ENCODE measurements at places on chromosomes 16 and 17.

GRCh38 chr17:39057701-39058206 is 90.6 kb upstream of the FBXO47 start:
- no peak for DNase-seq

- no peak for DNase-seq
Observed at GRCh38 chr16:17850581-17851250, 380.0 kb upstream of the XYLT1 start.

- no peak for DNase-seq
Observed at GRCh38 chr17:2402544-2402943, 1.7 kb upstream of the MNT start.

- no peak for DNase-seq
Observed at GRCh38 chr17:10077561-10078299, 120.7 kb downstream of the GAS7 start.

- no peak for DNase-seq
Observed at GRCh38 chr16:85552980-85553435, 60.1 kb upstream of the GSE1 start.

DNA sequence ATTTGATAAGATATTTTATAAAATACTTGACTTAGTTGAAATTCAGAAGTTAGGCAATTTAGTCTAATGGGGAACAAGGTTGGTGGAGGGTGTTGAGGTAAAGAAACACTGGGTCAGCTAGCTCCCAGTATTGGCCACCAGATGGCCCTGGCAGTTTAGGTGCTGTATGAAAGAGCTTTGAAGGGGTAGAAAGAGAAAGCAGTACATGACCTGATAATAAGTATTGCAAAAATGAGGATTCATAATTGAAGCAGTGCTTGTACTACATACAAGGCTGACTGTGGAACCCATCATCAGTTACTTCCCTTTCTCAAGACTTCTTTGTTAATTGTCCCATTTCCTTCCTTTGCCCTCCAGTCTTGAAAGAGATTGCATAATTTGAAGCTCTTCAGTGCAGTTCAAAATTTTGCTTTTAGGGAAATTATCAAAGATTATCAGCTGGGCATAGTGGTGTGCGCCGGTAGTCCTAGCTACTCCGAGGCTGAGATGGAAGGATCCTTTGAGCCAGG is 29.4 kb downstream of the TANC2 start:
- peak; percentile 5 for DNase-seq

DNA sequence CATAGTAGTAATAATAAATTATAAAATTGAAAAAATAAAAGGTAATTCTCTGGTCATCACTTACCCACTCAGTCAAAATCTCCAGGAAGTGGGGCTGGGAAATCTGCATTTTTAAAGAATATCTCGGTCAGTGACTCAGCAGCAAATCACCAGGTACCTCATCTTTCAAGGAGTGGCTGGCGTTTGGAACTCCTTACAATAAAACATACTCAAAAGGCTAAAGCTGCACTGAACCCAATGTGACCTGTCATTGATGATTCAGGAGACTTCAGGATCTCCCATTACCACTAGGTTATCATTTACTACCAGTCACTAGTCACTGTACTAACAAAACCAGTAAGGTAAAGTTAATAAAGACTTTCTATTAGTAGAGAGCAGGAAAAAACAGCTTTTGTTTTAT is 21.5 kb upstream of the RFFL start:
- no peak for DNase-seq

DNA sequence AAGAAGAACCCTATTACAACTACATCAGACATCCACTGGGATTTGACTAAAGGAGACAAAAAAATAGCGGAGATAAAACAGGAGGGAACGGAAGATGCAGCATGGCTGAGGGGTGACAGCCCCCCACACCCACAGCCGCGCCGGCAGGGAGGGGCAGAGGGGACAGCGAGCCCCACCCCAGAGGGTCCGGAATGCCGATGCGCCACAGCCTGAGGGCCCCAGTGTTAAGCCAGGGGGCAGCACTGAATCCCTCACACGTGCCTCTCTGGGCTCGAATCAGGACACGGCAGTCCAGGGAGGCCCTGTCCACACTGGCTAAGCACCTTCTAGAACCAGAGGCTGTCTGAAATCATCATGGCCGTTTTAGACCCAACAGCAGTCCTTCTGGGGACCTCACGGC is 18.8 kb downstream of the MAP1LC3B start:
- no peak for DNase-seq

DNA sequence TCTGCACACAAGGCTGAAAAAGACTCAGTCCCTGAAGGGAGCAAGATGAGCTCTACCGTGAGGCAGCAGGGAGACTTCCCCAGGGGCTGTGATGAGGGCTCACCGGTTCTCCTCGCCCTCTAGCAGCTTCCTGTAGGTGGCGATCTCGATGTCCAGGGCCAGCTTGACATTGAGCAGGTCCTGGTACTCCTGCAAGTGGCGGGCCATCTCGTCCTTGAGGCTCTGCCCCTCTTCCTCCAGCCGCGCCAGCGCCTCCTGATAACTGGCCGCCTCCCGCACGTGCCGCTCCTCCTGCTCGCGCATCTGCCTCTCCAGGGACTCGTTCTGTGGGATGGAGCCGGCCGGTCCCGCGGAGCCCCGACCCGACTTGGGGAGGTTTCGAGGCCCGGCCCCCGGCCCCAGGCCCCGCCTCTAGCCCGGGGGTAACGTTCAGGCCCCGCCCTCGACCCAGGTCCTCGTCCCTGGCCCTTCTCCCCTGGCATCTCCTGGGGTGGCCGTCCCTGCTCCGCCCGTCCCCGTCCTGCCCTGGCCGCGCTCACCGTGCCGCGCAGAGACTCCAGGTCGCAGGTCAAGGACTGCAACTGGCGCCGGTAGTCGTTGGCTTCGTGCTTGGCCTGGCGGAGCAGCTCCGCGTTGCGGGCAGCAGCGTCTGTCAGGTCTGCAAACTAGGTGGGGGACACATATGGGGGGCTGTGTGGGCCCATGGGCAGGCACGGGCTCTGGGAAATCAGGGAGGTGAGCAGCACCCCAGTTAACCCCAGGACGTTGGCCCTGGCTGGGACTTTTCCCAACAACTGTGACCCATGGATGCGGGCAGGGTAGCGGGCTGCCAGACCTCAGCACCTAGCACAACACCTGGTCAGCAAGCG is 3.9 kb downstream of the GFAP start:
- DNase-seq = peak; percentile 18

DNA sequence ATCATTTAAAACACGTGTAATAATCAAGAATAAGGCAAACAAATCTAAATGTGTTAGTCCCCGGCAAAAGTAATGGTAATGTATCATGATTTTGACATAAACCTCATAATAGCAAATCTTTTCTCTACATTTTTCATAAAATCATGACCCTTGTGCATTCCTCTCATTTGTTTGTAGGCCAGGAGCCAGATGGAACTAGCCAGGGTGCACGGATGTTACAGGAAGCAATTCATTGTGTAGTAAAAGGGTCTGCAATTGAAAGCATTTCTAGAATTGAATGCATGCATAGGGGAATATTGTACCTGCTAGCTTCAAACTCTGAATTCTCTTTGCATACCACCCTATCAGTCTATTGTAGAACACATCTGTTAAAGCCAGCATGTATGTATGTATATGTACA is 66.6 kb downstream of the CNTNAP4 start:
- DNase-seq = no peak

DNA sequence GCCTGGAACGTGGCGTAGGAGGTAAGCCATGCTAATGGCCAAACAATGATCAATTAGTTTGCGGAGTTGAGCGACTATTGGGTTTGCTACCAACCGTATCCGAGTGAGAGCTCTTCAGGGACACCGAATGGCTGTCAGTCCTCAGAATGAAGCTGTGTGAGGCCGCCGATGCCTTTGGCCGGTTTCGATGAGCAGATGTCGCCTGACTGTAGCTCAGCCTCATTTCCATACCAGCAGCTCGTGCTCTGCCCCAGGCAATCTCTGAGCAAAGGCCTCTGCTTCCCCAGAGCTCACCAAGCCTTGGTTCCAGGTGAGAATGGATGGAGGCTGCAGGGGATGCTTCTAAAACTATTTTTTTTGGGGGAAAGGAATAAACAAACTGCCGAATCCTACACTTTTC is 111.7 kb upstream of the HS3ST4 start:
- DNase-seq = no peak

DNA sequence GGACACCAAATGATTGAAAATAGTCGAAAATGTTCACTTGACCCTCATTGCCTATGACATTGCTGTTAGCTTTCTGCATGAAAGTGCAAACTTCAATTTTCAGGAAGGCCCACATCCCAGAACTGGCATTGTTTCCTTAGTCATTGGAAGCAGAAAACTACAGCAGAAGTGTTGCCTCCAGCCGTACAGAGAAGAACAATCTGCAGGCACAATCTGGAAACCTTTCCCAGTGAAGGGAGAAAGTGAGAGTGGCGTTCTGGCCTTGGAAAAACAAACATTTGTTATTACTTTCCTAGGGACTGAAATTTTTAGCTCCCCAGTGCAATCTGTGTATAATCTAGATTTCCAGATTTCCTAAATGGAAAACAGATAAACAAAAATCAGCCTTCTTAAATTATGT is 529.5 kb upstream of the RBFOX1 start:
- DNase-seq = no peak

DNA sequence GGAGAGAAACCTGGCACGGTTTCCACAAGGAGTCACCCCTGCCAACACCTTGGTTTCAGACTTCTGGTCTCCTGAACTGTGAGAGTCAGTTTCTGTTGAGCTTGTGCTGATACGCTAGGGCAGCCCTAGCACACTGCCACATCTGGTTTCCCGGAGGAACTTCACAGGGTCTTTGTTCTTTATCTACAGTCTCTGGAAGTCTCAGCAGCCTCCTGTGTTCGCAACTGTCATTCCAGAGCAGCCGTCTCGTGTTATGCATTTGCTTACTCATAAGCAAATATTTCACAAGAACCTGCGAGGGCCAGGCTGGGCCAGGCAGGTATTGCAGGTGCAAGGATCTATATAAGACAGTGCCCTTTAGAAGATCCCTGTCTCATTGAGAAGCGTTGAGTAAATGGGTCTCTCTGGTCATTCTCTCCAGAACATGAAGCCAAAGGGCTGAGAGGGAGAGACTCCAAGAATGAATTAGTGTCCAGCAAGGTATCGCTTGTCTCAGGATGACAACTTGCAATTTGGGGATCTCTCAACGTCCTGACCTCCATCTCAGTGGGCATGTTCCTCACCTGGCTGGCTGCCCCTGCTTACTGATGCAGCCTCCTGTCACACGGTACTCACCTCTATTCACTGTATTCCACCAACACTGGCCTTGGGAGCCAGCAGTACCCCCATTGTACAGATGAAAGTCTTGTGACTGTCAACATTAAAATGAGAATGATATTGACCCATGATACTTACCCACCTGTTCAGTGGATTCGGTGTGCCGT is 141.2 kb downstream of the WWOX start:
- DNase-seq = no peak

DNA sequence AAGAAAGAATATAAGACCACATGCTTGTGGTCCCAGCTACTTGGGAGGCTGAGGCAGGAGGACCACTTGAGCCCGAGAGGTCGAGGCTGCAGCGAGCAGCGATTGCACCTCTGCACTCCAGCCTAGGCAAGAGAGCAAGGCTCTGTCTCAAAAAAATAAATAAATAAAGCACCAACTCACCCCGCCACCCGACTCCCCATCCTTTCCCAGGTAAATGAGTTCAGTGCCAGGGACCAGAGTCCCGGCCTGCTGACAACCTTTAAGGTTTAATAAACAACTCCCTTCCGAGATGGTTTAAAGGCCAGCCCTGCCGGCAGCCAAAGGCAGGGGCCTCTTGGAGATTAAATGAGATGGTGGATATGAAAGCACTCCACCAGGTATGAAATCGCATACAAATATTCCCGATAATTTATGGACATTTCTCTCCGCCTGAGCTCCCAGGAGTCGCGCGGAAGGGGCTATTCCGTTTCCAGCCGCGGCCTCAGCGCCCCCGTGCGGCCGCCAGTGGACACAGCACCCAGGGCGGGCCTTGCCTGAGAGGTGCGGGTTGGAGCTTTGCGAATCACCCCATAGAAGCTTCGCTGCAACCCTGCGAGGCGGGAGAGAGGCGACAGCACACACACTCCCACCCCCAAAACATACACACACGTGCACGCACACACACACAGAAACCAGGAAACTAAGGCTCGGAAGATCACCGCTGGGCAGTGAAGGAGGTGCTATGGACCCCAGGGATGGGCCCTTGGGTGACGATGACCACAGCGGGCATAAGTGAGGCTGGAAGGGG is 4.0 kb upstream of the RPL38 start:
- no peak for DNase-seq

DNA sequence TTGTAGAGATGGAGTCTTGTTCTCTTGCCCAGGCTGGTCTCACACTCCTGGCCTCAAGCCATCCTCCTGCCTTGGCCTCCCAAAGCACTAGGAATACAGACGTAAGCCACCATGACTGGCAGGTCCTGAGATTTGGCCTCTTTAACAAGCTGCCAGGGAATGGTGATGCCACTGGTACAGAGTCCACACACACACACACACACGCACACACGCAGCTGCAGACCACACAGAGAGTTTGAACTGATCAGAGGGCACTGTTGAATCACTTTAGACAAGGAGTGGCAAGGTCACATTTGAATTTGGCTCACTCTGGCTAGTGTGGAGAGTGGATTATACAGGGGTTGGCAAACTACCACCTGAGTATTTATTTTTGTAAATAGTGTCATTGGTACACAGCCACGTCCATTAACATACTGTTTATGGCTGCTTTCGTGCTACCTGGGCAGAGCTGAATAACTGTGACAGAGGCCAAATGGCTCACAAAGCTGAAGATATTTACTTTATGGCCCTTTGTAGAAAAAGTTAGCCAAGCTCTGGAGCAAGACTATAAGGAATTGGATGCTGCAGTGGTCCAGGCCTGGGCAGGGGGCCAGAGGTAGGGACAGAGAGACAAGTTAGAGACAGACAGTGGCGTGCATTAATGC is 9.9 kb downstream of the ITPRIPL2 start:
- DNase-seq = no peak

GRCh38 chr16:68744744-68745280 is 7.7 kb downstream of the CDH1 start:
- no peak for DNase-seq

- DNase-seq = no peak
Observed at GRCh38 chr16:78184238-78185183, 85.1 kb downstream of the WWOX start.

DNA sequence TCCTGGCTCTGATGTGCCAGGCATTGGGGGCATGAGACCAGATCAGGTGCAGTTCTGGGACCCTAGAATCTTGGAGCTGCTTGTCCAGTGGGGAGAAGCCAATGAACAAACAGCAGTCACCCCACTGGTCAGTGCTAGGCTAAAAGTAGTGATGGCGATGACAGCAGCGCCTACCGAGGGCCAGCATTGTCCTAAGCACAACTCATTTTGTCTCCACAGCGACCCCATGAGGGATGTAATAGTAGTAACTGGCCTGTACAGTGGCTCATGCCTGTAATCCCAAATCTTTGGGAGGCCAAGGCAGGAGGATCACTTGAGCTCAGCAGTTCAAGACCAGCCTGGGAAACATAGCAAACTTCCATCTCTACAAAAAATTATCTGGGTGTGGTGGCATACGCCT is 6.2 kb downstream of the SMCR8 start:
- DNase-seq = no peak

Data from naive thymus-derived CD8-positive, alpha-beta T cell (primary cell).